Esophagus squamous epithelium (tissue), 5 donors: ENCODE measurements at places on chromosomes 16 and 17.
A peak's percentile ranks its signal among the peaks of the same experiment; 100 is the strongest.

GRCh38 chr17:7183433-7184090 lies 4.4 kb upstream of the ASGR1 start:
- DNase-seq = no peak

DNA sequence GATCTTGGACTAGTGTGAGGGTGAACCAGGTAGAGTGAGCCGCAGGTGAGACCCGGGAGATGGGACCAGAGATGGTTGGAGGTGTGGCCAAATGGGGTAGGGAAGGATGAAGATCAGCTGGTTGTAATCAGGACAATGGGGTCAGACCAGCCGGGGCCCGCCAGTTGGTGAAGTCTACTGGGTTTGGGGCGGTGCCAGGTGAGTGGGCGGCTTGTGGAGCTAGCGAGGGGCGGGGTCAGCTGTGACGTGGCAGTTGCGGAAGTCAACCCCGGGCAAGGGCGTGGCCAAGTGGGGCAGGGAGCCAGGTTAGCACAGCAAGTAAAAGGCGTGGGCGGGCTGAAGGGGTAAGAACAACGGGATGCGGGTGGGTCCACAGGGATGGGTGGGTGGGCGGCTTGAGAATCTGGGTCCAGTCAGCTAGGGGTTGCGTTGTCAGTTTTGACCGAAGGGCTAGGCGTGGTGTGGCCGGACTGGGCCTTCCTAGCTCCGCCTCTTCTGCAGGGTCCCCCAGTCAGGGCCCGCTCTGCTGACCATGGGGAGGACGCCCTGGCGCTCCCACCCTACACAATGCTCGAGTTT lies 25.5 kb upstream of the ALKBH5 start:
- peak; percentile 79 for DNase-seq

- DNase-seq = no peak
Observed at GRCh38 chr17:62616993-62617893, 10.2 kb upstream of the MRC2 start.

GRCh38 chr16:54466233-54466632 lies 179.6 kb upstream of the IRX3 start:
- DNase-seq = no peak

DNA sequence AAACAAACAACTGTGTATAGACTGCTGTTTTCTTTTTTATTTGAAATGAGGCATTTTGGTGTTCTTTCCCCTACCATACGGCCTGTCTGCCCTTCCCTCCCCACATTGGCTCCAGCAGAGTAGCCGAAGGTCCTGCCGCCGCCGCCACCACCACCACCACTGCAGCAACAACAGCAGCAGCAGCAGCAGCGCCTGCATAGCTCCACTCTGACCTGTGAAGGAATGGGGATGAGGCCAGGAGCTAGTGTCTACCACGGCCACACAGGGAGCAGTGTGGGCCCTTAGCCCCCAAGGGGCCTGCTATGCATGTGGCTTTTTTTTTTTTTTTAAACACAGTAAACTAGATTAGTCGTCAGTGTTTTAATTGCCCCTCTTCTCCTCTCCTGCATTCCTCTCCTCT lies 5.6 kb upstream of the CDK5R1 start:
- no peak for DNase-seq

DNA sequence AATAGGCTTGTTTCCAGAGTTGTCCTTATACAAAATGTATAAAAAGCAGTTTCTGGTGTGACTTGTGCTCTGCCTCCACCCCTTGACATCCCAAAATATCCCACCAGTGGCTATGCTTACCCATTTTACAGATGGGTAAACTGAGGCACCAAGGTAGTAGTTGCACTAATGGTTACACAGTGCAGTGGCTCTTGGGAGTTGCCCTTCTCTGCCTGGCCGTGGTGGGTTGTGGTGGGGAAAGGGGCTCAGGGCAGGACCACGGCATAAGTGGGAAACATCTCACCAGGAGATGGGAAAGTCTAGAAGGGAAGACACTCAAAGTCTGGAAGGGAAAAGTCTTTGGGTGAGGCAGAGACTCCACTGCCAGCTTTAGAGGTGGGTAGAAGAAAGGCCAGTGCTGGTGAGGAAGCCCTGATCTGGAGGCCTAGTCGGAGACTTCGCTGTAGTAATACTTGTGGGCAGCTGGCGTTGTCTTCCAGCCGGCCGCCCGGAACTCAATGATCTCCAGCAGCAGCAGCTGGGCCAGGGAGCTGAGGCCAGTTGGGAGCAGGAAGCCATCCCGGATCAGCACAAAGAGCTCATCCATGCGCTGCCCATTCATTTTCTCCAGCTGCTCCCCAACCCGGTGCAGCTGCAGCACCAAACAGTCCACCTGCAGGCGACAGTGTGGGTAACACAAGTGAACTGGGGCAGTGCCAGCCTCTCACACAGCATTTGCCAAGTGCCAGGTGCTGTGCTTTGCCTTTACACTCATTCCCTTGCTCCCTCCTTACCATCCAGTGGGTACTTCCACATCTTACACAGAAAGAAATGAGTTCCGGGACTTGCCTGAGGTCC lies 4.5 kb downstream of the MIF4GD start:
- no peak for DNase-seq
